Stimulated activated CD4-positive, alpha-beta T cell treated with anti-CD3 and anti-CD28 coated beads, Interleukin-2, amount 100 ng/mL, for 48 hours (primary cell): ENCODE measurements at places on chromosomes 5 and 9.
A peak's percentile ranks its signal among the peaks of the same experiment; 100 is the strongest.

GRCh38 chr5:4204276-4205141 lies 608.9 kb downstream of the IRX1 start:
- no peak for DNase-seq

DNA sequence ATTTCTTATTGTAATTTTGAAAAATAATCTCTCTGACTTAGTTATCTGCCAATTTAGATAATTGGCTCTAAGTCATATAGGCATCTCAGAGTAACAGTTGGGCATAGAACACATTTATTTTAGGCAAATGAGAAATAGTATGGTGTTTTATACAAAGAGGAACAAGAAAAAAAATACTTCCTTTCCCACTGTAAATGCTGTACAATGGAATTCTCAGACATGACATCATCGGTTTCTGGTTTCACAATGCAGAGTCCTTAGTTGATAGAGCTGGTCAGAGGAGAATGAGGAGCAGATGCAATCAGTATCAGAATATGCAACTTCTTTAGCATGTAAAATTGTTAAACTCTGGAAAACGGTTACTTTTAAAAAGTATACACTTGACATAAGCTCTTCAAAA lies 49.4 kb downstream of the PLK2 start:
- DNase-seq: no peak

DNA sequence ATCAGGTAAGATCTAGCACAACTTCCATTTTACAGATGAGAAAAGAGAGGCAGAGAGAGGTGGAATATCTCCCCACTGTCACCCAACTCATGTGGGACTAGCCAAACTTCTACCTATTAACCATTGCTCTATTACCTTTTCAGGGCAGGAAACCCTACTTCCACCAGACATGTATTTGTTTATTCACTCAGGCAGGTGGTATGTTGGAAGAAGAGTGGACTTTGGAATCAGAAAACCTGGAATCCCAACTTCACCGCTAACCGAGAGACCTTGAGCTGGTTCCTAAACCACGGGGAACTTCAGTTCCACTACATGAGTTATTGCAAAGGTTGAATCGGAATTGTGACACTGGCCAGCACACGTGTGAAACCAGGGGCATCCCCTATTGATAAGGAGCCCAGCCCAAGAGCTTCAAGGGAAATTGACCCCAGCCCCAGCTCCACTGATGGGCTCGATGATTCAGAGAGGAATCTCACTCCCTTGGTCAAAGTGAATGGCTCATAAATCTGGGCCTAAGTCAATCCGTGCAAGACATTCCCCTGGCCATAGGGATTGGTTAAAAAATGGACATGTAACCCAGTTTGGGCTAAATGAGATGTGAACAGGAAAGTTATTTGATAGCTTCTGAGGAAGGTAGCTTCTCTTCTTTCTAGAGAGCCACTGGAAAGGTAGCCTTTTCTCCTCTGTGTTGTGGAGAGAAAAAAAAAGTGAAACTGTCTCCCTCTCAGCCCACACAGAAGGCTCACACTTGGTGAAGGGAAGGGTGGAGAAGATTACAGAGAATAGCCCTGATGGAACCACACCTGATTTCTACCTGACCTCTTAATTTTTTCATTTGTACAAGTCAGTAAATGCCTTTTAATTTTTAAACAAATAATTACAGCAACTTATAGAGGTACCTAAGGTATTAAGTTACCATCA lies 5.5 kb upstream of the GLIS3 start:
- no peak for DNase-seq

DNA sequence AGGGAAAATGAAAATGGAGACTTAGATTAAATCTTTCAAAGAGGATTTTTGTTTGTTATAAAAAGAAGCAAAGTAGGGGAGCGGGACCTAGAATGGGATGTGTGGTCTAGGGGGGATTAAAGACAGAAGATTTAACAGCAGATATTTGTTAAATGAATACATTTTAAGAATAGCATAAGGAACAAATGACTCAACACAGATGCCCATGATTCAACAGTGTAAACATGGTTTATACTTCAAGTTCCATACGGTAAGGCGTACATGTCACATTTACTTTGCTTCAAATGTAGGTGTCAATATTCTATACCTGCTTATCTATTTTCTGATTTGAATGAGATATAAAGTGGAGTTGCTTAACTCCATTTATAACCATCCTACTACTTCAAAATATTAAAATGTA lies 1.5 kb downstream of the TICAM2 start:
- DNase-seq: no peak

- no peak for DNase-seq
Observed at GRCh38 chr5:61806491-61807020, 474.5 kb downstream of the ZSWIM6 start.

DNA sequence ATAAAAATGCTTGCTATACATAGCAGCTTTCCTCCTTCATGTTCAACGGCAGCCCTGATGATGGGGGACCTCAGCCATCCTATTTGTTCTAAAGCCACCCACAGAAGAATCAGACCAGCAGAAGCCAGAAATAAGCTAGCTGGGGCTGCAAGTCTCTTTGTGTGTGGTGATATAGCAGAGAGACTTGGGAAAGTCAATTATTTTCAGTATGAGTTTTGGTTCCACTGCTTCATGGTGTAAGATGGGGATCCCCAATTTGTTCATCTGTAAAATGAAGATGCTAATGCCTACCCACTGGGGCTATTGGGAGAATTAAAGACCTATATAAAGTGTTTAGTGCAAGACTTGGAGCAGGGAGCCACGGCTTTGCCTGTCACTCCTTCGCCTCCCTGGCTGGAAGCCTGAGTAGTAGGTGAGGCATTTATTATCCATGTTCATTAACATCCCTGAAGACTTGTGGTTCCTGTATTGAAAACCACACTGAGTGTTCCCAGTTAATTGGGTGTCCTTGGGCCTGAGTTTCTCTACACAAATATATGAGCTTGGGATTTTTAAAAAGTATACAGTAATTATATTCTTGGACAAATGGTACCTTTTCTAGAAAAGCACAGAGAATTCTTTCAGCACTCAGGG lies 210.1 kb upstream of the SLC24A2 start:
- no peak for DNase-seq

DNA sequence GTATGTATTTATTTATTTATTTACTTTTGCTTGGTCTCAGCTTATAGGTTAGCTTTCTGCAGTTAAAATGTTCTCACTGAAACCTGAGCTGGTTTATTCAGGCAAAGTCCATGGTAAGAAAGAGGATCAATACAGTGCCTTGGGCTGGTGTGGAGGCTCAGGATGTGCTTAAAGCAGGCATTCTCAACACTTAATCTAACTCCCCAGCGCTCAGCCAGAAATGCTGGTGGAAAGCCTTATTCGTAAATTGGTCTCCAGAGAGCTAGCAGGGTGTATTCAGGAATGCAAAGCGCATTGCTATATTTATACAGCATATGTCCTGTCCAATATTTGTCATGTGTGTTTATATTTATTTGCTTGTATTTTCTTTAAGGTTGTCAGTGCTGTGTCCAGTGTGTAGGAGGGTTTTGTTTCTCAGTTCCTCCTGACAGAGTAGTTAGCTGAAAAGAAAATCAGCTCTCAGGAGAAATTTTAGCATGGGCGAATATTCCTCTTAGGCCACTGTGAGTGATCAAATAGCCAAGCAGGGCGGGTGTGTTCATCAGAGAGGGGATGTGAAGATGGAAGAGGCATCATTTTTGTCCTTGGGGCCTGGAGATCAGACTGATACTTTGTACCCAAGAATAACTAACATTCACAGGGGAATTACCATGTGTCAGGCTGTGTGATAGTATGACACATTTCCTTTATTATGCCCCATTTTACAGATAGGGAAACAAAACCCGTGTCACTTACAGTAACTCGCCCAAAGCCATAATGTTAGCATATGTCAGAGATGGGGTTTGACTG lies 65.8 kb downstream of the DOCK2 start:
- peak; percentile 10 for DNase-seq

- no peak for DNase-seq
Observed at GRCh38 chr9:110105107-110105506, 102.9 kb downstream of the C9orf152 start.

DNA sequence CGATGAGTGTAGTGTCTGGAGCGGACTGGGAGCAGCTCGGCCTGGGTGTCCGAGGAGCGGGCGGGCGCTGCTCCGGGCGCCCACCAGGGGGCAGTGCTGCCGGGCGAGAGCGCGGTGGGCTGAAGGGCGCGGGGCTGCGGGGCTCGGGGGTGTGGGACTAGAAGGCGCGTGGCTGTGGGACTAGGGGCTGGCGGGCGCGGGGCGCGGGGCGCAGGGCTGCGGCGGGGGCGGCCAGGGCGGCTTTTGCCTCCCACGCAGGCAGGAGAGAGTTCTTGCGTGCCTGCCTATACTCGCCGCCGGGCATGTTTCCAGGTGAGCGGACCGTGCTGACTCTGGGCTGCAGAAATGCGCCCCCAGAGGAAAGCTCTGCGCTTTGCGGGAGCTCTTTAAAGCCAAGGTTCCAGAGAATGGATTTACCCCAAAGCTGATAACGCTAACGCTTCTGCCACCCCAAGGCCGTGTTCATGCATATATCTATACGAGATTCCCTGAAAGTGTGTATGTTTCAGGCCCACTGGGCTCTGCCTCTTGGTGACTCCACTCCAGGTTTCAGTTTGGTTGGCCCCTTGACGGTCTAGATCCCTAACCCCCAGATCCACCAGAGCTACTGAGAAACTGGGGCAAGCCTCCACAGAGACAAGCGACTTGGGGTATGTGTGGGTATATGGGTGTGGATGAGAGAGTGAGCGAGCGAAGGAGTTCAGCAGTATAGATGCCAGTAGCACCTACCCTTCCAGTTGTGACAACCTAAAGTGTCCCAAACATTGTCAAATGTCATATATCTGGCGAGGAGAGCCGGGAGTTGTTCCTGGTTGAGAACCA lies 56.2 kb downstream of the ACER2 start:
- DNase-seq: peak; percentile 71

- no peak for DNase-seq
Observed at GRCh38 chr9:569296-569695, 272.2 kb upstream of the DMRT1 start.

- DNase-seq: no peak
Observed at GRCh38 chr5:96615223-96615622, 47.0 kb upstream of the CAST start.

DNA sequence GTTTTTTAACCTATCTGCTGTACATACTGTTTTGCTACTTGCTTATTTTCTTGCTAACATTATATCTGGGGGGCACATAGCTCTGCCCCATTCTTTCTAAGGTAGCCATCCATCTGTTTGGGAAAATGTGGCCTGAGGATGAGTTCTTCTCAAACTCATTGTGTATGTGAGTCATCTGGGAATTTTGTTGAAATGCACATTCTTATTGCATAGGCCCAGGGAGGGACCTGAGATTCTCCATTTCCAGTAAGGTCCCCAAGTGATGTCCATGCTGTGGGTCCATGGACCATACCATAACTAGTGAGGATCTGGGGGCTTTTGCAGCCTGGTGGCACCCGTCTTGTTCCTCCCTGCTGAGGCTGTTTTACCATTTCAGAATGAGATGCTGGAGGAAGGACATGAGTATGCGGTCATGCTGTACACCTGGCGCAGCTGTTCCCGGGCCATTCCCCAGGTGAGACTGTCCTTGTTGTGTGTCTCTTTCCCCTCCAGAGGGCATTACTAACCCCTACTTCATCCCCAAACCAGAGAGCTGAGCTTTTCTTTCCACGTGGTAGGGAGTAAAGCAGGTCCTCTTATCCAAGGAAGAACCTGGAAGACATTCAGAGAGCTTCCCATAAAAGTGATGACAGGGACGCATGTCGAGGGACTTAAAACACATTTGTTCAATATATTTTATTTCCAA lies 28.6 kb downstream of the CYFIP2 start:
- DNase-seq: no peak

DNA sequence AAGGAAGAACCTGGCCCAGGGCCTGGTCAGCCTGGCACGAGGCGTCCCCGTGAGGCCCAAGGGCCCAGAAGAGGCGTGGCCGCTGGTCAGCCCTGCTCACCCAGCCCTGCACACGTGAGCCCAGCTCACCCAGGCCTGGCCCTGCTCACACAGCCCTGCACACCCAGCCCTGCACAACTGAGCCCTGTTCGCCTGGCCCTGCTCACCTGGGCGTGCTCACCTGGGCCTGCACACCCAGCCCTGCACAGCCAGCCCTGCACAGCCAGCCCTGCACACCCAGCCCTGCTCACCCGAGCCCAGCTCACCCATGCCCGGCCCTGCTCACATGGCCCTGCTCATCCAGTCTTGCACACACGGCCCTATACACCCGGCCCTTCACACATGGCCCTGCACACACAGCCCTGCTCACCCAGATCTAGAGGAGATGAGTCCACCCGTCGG lies 2.1 kb downstream of the ZDHHC11 start:
- no peak for DNase-seq

- no peak for DNase-seq
Observed at GRCh38 chr5:54590824-54591223, 73.3 kb downstream of the SNX18 start.
